ENCODE measurements at places on chromosomes 6 and 20.

DNA sequence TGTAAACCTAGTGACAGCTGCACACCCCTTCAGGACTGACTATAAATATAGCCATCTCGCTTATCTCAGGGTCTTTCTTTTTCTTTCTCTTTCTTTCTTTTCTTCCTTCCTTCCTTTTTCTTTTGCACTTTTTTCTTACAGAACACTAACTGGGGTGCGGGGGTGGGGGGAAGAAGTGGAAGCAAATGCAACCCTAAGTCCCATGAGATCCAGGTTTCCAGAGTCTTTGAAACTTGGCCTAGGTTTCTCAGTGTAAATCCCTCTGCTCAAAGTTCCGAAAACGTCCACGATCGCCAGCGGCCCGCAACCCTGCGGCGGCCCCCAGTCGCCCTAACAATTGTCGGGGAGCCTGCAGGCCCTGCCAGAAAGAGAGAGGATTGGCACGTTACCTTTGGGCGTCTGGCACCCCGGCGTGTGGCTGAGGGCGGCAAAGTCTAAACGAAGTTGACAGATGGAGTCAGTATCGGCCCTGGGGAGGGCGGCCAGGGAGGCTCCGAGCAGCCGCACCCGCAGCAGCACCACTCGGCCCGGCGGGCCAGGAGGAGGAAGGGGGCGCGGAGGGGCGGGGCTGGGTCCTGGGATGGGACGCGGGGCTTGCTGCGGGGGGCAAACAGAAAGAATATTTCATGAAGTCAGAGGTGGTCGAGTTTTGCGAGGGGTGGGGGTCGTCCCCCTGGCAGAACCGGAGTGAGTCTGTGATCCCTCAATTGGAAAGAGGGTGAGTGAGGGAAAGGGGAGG, 577 bp upstream of the FOXF2 start:
- DNase-seq: no peak

DNA sequence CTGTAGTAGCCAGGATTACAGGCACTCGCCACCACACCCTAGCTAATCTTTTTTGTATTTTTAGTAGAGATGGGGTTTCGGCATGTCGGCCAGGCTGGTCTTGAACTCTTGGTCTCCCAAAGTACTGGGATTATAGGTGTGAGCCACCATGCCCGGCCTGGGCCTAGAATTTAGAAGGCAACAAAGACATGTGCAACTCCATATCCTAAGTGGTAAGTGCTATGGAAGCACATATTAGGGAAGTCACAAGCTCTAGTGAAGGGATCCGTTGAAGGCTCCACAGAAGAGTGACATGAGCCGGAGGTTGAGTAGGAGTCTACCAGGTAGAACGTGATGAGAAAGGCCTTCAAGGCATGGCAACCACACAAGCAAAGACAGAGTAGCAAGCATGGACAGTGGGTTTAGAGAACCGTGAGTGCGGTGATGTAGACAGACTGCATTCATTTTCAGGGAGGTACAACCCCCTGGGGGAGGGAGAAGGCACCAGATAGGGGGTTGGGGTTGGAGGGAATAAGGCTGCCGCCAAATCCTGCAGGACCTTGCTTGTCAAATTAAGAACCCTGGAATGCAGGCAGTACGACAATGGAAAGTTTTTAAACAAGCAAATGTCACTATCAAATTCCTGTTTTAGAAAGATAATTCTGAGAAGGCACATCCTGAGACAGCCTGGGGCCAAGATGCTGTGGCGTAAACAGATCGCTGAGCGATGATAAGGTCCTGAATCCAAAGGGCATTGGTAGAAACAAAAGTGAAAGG, 50.2 kb downstream of the ARHGAP18 start:
- peak; percentile 87 for DNase-seq

GRCh38 chr20:13271977-13272975, 51.2 kb downstream of the ISM1 start:
- DNase-seq: no peak

DNA sequence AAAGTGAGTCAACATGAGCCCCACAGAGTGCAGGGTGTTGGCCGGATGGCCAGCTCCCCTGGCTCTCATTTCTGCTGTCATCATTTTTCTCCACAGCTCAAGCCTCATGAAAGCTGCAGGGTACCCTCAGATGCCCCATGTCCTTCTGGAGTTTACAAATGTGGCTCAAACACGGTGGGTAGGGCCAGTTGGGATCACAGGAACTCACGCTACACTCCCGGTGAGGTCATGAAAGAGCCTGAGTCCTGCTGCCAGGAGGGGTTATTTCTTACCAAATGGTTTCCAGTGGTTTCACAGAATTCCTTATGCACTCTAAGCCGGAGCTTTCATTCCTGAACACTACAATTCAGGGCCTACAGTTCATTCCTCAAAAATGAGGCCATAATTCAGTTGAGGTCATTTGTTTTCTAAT, 78.7 kb downstream of the TMEM170B start:
- DNase-seq: no peak

DNA sequence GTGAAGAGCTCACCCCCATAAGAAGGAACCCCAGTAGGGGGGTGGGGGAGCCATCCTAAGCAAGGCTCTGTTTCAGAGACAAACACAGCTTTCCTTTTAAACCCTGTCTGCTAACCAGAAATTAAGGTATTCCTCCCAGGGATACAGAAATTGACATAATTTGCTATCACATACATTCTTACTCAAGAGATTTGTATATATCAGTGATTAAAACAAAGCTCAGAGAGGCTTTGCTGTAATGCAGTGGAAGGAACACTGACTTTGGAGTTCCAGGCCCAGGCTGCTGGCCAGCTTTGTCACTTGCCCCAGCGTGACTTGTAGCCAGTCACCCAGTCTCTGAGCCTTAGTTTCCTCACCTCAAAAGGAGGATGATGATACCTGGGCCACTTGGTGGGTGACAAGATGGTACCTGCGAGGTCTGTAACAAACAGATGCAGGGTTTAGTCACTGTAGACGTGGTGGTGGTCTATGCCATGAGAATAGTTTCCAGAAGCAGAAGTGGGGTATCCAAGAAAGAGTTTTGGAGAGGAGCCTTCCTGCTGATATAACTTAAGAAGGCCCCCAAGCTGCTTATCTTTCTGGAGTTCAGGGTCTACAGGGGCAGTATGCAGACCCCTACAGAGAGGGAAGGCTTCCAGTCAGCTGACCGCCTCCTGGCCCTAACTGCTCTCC, 3.2 kb upstream of the FOXF2 start:
- DNase-seq: no peak

- DNase-seq: no peak
Observed at GRCh38 chr6:7132398-7133035, 24.8 kb downstream of the RREB1 start.

DNA sequence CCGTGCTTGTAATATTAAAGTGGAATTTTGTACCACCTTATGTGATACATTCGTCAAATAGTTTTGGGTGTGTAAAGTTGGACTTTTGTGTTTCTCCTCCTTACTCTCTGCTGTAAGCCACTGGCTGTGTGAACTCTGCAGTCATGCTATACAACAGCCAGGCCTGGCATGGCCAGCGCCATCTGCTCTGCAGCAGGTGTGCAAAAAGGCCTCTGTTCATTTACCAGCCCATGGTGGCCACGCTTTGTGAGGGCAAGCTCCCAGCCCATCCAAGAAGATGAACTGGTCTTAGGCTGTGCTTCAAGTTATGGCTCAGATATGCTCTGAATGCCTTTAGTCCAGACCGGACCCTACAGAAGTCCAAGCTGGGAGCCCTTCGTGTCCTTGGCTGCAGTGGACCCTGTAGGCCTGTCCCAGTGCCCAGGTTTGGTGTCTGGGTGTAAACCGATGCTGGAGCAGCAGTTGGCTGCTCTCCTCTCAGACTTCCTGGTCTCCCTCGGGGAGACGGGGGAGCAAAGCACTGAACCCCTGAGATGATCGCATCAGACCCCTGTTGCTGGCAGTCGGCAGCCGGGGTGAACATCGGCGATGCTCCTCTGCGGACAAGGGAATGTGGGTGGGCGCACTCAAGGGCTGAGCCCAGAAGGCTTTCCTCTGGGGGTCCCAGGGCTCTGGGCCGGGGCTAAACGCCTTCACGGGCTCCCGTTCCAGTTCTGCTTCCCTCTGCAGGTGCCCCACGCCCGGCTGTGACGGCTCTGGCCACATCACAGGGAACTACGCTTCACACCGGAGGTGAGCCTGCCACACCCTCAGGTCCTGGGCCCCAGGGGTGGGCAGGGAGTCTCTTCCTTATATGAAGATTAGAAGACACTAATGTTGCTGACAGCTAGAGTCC, 28.6 kb upstream of the PCMTD2 start:
- no peak for DNase-seq

GRCh38 chr6:75208298-75209183, 2.7 kb upstream of the COL12A1 start:
- DNase-seq: peak; percentile 79
